Renal pelvis (tissue), 12 donors: ENCODE measurements at places on chromosomes 3 and 15. TPM values are rescaled to one million over a fixed set of nuclear protein-coding genes. Genes with fewer than 3 reads are reported as not detected.

DNA sequence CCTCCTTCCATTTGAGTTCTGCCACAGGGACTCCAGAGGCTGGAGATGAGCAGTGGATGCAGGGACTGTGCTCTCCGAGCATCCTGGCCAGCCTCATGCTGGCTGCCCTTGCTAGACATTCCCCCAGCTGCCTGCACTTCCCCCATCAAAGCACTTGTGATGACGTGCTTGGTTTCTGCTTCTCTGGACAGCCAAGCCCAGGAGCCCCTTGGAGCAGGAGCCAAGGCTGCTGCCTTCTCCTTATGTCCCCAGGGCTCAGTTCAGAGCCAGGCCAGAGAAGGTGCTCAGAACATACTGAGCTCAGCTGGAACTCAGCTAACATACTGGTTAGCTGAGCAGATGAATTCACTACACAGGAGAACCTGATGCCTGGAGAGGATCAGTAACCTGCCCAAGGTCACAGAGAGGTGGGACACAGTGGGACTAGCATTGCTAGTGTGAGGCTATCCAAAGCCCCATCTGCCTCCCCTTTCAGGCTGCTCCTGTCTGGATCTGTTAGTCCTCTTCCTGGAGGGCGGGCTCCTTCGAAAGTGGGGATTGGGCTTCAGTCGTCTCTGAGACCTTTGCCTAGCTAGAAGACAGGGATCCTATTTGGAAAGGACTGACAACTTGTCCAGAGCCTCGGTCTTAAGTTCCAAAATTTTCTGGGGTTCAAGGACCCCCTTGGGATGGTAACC lies 4.3 kb downstream of the PCBP4 start:
- no peak for DNase-seq

The ARGFX gene
- polyA plus RNA-seq: not detected

DNA sequence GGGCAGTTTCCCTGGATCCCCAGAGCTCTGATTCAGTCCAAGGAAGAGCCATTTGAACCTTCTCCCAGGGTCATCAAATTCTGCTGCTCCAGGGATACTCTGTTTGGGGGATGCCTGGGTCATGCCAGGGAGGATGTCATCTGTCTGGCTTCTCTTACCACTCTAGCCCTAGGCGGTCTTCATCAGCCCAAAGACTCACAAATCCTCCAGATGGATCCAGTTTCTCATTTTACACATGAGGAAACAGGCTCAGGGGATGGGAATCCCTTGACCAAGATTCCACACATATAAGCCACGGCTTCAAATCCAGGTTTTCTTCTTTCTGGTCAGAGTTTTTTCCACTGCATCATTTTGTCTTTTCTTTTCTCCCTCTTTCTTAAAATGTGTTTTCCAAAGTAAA lies 36.7 kb downstream of the SLC28A1 start:
- no peak for DNase-seq

The FXR1 gene
- polyA plus RNA-seq: 219 TPM

DNA sequence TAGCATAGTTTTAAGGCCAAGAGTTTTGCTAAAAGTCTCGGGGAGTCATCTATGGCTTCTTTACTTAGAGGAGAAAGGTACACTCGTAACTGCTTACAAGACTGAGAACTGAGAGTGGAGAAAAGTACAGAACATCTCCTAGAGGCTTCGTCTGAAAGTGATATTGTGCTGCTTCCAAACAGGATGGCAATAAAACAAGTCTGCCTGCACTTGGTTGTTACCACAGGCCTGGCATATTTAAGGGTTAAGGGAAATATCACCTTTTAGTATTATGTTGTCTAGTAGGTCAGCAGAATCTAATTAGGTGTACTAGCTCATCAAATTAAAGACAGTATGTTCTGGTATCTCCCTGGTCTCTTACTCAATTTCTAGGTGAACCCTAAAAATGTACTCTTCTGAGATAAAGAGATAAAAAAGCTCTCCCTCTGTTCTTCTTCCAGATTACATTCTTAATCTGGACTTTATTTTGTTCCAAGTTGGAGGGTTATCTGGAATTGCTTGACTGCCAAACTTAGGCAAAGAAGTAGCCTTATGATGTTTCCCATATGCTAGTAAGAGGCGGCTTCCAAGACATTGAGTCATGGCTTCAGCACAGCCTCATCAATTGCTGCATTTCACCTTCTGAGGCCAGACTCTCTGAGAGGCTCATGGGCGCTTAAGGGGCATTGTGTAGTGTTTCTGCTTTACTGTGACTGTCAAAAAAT lies 181.3 kb downstream of the LSAMP start:
- DNase-seq: no peak

The MORC1 gene
- 0.64 TPM for polyA plus RNA-seq

The TMCO5A gene
- not detected for polyA plus RNA-seq

DNA sequence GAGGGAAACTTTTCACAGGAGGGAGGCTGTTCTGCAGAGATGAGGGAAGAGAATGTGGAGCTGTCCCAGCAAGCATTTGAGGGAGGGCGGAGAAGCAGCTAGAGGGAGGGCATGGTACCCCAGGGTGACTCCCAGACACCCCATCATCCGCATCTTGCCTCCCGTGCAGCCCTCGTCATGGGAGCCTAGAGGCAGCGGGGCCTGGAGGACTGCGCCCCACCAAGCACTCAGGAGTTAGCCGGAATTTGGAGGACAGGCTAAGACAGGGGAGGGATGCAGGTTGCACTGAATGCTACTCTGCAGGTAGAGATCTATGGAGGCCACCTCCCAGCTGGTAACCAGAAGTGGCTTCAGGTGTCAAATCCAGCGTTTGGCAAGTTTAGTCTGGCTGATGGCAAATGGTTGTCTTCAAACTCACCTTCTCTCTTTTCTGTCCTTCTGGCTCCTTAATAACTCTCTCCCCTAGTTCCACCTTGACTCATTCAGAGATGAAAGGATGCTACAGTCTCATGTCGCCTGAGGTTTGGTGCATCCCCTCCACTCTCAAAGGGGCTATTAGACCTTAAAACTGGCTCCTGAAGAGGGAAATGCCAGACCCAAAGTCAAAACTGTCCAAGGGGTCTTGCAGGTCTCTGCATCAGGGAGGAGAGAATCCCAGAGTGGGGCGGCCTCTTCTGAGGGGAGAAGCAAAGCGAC lies 155.9 kb upstream of the TLE3 start:
- DNase-seq: no peak

The CLDN18 gene
- polyA plus RNA-seq: 0.87 TPM

The SLC7A14 gene
- polyA plus RNA-seq: 1.5 TPM

DNA sequence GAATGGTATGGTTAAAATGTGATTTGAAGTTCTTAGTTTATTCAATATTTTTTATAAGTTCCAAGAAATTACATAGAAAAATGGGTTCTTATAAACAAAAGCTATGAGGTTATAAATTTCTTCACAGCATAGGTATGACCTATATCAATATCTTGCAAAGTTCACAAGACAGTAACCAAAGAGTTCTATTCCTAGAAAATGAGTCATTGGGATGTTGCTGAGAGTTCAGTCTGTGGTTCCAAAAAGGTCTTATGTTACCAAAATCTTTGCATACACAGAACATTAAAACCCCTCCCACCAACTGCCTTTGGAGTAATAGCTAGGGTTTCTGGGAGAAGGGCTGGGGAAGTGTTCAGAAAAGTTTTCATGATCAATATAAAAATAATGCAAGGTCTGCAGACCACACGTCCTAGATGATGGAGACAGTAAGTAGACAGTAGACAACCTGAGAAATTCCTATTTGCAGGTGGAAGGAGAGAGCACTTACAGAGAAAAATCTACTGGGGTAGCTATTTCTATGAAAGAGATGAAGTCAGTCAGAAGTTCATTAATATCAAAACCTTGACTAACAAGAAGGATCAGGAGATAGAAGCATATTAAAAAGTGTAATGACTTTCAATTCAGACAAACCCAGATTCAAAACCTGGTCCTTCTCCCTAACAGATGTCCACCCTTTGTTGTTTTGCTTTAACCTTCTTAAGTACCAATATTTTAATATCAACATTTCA lies 279.3 kb downstream of the KCNH8 start:
- DNase-seq: no peak

- DNase-seq: no peak
These were observed 20.6 kb downstream of the SMARCC1 start for GRCh38 chr3:47761046-47761445.

The STX19 gene
- not detected for polyA plus RNA-seq

DNA sequence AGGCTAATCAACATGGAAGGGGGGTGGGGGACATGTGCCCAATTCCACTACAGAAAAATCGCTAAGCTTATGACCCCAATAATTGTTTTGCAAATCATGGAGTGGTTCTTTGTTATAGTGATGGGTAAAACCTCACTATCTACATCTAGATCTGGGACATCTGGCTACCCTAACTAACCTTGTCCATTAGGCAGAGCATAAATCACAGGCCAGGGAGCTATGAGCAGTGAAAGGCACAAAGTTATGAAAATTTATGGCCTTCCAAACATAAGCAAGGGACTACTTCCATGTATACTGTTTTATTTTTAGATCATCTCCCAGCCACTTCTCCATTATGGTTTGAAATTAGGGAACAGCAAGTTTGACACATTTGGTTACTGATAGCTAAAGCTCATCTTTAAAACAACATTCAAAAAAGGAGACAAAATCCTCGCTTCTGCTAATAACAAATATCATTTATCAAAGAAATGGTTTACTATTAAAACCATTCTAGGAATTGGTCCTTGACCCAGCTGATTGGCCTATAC lies 78.3 kb downstream of the RSL24D1 start:
- no peak for DNase-seq

The NMNAT3 gene
- polyA plus RNA-seq: 11.2 TPM

- DNase-seq: peak; percentile 47
These were observed 71.6 kb downstream of the MEIS2 start for GRCh38 chr15:37028625-37029296.

DNA sequence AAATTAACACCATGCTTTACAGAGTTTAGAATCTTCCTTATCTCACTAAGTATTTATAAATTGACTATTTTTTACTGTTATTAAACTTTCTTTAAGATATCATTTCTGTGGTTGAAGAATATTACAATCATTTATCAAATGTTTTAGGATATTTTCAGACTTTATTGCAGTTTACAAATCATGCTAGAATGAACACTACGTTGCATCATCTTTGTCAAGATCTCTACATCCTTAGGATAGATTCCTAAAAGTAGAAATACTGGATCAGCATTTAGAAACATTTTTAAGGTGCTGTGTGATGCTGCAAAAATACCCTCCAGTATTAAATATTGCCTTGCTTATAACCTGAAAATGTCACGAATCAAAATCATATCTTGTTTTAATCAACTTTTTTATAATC lies 2.5 kb upstream of the PLD1 start:
- no peak for DNase-seq

The RAB5A gene
- polyA plus RNA-seq: 64.2 TPM

- DNase-seq: peak; percentile 66
These were observed 14.1 kb downstream of the MYL3 start for GRCh38 chr3:46849045-46849631.

DNA sequence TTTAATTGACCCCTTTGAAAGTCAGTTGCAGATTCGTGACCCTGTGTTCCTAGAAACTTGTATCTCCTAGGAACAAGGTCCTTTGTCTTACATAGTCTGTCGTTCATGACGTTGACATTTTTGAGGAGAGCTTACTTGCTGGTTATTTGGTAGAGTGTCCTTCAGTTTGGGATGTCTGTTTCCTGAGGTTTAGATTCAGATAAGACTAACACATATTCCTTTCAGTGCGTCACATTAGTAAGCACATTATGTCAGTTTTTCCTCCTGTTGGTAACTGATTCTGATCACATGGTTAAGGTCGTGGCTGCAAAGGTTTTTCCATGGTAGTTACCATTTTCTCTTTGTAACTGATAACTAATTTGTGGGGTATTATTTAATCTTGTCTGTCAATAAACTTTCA lies 80.8 kb downstream of the PCCB start:
- DNase-seq: no peak

- no peak for DNase-seq
These were observed 462.4 kb upstream of the THBS1 start for GRCh38 chr15:39118510-39118909.

The EPB42 gene
- 1.1 TPM for polyA plus RNA-seq

- no peak for DNase-seq
These were observed 396.3 kb upstream of the PROK2 start for GRCh38 chr3:72181251-72181650.

GRCh38 chr15:36877796-36878683 lies 222.3 kb downstream of the MEIS2 start:
- DNase-seq: no peak

DNA sequence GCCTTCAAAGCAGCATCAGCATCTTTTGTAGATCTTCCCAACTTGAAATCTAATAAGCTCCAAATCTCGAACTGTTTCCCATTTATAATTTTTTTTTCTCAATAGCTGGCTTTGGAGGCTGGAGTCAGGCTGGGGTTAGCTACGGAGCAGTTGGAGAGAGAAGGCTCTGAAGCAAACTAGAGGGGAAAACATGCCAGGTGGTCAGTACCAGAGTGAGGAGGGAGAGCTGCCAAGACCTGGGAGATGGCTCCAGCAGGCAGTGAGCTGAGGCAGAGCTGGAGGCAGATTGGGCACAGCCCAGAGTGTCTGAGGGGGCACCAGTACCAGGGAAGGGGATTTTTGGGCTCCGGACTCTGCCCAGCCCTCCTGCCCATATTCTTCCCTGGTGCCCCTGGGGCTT lies 311.2 kb downstream of the RPLP1 start:
- no peak for DNase-seq

GRCh38 chr3:33174711-33175414 lies 43.7 kb downstream of the SUSD5 start:
- DNase-seq: no peak

- no peak for DNase-seq
These were observed 70.9 kb upstream of the RGMA start for GRCh38 chr15:93159930-93160329.

The PLA2G4E gene
- polyA plus RNA-seq: not detected

The RAMAC gene
- polyA plus RNA-seq: 41.0 TPM

DNA sequence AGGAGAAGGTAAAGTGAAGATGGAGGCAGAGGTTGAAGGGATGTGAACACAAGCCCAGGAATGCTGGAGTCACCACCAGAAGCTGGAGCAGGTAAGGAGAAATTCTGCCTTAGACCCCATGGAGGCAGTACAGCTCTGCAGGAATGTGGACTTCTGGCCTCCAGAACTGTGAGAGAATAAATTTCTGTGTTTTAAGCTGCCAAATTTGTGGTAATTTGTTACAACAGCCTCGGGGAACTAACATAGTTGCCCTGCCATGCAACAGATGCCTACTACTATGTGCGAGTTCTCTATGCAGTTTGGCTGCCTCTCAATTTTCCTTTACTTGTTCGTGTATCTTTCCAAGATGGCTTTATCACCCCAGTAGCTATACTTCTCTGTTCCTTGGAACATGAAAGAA lies 394.1 kb downstream of the TUSC7 start:
- no peak for DNase-seq

GRCh38 chr3:151011427-151011826 lies 38.9 kb upstream of the CLRN1 start:
- DNase-seq: peak; percentile 21

- peak; percentile 52 for DNase-seq
These were observed 18.0 kb upstream of the DNAJC13 start for GRCh38 chr3:132399054-132399929.
